ENCODE measurements at places on chromosomes 7 and 10. TPM values are rescaled to one million over a fixed set of nuclear protein-coding genes. Genes with fewer than 3 reads are reported as not detected.
A peak's percentile ranks its signal among the peaks of the same experiment; 100 is the strongest.

DNA sequence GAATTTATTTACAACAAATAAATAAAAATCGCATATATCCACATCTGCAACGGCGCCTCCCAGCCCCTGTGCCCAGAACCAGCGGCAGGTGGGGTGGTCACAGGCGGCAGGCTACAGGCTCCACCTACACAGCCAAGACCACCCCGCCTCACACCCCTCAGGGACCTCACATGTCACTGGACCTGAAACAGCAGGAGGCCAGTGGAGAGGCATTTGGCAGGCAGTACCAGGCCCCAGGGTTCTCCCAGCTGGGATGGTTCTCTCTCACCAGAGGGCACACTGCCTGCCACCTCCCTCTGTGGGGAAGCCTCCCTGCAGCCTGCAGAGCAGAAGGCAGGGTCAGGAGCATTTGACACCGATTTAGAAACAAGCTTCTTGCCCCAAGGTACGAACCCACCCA is 81.5 kb downstream of the MAD1L1 start:
- DNase-seq, result no peak

DNA sequence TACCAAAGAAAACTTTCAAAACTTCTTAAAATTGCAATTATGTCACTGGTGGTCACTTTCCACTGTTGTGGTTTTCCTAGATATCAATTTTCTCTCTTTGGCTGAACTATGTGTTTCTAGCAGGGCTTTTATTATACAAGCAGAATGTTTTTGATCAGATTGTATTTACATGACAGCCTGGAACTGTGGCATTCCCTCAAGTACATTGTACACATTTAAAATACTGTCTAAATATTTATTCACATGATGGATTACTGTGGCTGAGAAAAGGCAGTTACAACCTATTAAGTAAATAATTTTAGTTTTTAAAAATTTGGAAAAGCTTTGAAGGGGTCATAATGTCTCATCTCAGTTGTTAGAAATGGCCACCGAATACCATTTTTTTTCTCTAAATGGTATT is 231.9 kb upstream of the PPP1R3A start:
- no peak for DNase-seq

DNA sequence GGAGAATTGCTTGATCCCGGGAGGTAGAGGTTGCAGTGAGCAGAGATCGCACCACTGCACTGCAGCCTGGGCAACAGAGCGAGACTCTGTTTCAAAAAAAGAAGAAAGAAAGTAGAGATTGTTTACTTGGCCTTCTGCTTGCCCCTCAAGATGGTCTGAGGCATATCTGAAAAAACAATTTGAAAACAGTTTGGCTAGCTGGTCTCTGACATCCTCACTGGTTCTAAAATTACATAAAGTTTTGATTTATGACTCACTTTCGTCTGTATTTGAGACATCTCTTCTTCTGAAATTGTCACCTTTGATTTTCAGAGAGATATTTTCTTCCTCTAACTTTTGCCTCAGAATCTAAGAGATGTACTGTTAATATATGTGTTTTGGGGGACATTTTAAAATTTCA is 49.6 kb upstream of the HELLS start:
- no peak for DNase-seq

- DNase-seq, result no peak
Observed at GRCh38 chr7:67413670-67414069, 417.0 kb downstream of the TYW1 start.

GRCh38 chr10:49068209-49068608 is 47.1 kb downstream of the VSTM4 start:
- DNase-seq, result no peak

GRCh38 chr10:78890506-78890905 is 178.3 kb upstream of the ZMIZ1 start:
- DNase-seq, result no peak

DNA sequence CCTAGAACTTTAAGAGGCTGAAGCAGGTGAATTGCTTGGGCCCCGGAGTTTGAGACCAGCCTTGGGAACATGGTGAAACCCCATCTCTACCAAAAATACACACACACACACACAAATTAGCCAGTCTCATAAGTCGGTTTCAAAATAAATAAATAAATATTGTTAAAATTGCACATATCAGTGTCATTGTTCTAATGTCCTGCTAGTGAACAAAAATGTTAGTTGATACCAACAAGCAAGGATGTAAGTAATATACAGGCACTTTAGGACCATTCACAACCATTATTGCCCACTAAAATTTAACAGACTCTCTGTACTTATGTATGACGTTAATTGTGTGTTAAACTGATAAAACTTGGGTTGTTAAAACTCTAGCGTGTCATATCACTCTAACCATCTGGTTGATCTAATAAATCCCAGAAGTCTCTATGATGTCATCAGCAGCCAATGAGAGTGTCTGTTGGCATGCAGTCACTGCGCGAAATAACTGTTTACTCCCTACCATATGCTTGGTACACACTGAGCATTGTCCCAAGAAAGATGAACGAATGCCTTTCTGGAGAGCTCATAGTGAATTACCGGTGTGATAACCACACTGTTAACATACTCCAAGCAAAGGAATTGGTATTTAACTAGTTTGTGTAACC is 30.4 kb upstream of the OTUD1 start:
- no peak for DNase-seq

ZNF485 gene
- total RNA-seq, result 1.5 TPM

- DNase-seq, result no peak
Observed at GRCh38 chr7:106392590-106392989, 107.8 kb upstream of the NAMPT start.

- DNase-seq, result no peak
Observed at GRCh38 chr7:40885503-40885902, 750.7 kb downstream of the SUGCT start.

DNA sequence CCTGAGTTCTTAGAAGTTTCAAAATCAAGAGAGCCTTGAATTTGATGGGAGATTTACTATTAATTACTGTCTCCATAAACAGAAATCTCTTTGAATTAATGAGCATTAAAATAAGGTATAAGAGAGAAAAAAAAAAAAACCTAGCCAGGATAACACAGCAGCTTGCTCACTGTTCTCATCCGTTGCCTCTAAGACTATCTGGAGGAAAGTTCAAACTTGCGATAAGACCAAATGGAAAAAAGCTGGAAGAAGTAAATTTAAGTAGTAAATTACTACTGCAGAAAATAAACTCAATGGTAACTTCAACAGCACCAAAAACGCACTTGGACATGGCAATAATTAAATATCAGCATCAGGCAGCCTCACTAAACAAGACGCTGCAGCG is 36.7 kb downstream of the GNA12 start:
- no peak for DNase-seq

DNA sequence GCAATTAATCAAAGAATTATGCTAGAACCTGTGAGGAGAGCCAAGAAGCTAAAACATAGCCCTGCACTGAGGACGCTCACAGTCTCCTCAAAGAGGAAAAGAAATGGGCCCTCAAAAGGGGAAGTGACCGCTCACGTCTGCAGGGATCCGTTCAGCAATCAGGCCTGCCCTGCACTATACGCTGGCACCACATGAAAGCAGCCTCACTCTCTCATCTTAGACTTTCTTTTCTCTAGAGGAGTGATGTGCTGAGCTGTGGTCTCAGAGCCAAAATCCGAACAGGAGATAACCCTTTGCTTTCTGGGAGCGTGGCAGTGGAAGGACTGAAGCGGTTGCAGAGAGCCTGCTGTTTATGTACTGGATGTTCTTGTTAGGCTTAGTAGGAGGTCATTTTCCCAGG is 6.3 kb upstream of the IL2RA start:
- peak; percentile 50 for DNase-seq

GRCh38 chr10:109427411-109427810 is 495.9 kb downstream of the XPNPEP1 start:
- DNase-seq, result no peak

DNA sequence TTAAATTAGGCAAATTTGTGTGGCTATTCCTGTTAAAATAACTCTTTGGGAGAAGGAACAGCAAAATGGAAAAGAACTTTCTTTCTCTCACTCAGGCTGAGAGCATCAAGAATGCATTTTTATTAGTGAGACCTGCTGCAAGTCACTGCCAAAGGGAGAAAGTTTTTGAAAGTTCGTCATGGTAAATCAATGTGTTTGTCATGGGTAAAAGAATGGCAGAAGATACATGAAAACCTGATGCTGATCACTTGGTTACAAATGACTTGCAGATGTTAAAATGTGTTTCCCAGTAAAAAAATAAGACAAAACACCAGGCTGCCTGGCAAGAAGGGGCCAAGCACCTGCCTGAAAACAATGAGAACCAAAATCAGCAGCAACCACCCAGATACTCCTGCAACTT is 484.7 kb upstream of the NRP1 start:
- no peak for DNase-seq

ODAD2 gene
- total RNA-seq, result not detected

CCL26 gene
- total RNA-seq, result not detected

DNA sequence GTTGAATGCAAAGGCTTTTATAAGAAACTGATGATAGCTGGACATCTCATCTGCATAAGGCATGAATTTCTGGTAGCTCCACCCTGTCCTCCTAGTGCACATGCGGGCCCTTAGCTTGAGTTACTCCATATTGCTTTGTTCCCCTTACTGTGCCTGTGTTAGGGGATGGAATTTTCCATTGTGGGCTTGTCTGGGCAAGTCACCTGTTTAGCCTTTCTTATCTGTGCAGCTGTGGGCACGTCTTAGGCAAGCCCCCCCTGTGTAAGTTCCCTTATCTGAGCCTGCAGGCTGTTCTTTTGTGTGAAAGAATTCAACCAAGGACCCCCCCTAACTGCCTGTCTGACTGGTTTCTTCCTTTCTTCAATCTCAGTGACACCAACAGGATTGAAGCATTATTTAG is 14.5 kb upstream of the CROT start:
- DNase-seq, result no peak

DNA sequence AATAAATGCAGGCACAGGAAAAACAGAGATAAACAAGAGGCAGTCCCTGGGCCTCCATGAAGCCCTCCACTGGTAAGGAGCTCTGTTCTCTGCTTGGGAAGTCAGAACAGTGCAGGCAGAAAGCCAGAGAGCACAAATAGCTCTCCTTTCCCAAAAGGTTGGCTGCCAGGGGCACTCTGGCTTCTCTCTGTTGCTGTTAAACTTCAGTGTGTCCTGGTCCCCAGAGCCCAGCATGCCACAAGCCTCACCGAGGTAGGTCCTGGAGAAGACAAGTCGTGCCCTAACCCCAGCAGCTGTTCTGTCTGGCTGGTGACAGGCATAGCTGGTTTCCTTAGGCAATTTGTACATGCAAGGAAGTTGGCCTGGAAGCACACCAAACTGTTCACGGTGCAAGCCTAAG is 17.3 kb downstream of the SLC16A12 start:
- no peak for DNase-seq

MINDY4 gene
- total RNA-seq, result 1.5 TPM

DNA sequence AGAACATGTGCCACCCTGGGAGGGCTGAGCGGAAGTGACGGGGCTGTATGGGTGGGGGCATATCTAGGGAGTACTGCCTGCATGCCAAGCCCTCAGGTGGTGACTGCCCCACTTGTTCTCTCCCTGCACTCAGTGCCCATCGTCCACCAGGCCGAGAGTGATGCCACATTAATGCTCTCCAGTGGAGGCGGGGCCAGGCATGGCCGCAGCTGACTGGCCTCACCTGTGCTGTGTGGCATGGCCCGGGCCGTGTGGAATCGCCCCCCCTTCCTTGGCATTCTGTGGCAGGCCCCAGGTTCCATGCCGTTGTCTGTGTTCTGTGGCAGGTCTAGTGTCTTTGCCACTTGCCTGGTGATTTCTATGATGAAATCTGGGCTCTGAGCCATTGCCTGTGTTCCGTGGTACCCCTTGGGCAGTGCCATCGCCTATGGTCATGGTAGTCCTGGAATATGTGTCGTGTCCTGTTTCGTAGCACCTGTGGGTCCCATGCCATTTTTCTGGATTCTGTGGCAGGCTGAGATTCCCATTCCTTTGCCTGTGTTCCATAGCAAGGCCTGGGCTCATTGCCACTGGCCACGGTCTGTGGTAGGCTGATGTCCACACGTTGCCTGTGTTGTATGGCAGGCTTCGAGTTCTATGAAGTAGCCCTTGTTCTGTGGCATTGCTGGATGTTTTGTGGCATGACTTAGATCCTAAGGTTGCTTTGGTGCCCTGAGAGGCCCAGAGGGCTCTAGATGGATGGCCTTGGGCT is 8.9 kb downstream of the FLNC start:
- no peak for DNase-seq

- DNase-seq, result no peak
Observed at GRCh38 chr7:151657173-151657572, 137.5 kb upstream of the RHEB start.

DNA sequence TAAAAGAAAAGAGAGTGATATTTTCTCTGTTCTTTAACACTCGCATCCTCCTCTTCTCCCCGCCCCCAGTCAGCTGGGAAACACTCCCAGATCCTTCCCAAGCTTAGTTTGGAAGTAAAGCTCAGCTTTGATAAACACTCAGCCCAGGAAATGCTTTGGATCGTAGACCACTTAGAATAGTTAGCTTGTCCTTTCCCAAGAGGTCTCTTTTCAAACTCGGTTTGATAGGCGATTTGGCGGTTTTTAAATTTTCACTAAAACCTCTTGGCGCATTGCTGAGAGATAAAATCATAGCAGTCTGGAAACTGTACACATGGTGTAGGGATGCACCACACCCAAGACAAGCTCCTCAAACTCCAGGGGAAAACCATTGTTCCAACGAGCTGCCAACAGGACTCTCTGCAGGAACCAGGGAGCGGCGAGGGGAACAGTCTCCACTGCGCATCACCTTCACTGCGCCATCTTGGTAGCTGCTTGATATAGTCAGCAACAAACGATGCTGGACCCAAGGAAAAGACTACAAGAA is 22.3 kb downstream of the SMURF1 start:
- no peak for DNase-seq

SPDYE2 gene
- 0.15 TPM for total RNA-seq

TMEM139 gene
- 0.73 TPM for total RNA-seq

DNA sequence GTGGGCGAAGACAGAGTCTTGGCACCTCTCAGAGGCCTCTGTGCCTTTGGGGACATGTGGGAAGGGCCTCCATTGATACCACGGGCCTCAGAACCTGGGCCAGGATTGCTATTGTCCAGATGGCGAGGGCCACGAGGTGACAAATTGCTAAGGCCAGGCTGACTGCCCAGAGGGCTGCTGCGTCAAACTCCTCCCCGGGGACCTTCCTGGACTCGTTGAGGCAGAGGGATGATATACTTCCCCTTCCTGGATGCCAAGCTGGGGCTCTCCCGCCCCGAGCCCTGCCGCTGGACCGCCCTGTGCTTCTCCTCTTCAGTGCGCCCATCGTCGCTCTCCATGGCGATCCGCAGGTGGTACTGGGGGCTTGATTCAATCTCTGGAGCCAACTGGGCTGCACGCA is 58.9 kb downstream of the LRRC72 start:
- no peak for DNase-seq

DNA sequence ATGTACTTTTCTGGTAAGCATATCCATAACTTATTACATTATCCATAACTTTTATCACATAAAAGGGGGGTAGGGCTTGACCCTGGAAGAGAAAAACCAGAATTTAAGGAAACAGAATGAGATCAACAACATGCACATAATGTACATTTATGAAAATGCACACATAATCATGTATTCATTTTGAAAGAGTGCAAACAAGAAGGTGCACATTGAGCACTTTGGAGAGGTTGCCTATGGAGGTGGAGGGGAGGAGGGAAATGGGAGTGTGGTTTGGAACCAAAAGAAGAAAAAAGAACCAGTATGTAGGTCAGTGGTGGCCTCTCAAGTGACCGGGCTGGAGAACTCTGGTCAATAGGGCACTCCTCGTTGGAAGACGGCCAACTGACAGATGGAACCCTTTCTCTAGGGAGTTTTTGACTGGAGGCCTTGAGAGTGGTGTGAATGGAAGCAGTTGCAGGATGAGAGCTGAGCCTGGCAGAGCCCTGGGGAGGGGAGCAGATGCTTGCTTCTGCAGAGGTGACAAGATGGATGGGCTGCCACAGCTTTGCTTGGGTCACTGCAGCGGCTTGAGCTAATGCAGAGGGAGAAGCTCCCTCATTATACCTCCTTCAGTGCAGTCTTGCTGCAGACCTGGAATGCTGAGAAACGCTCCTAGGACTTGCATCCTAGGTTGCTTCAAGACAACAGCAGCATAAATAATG is 192.7 kb downstream of the SEC23IP start:
- no peak for DNase-seq
